ENCODE measurements at places on chromosomes 7 and 10. TPM values are rescaled to one million over a fixed set of nuclear protein-coding genes. Genes with fewer than 3 reads are reported as not detected.

MAPK8 gene
- total RNA-seq, result 42.3 TPM

CALD1 gene
- 213 TPM for total RNA-seq

COL28A1 gene
- 0.61 TPM for total RNA-seq

NME8 gene
- total RNA-seq, result 2.1 TPM

- peaks cover 6% of the 10 kb centered on the region for H3K36me3 ChIP-seq
- DNase-seq, result no peak
- H3K27me3 ChIP-seq, result no peaks in the 10 kb centered on the region
Observed at GRCh38 chr10:22246680-22247391, 29.0 kb upstream of the EBLN1 start.

DNA sequence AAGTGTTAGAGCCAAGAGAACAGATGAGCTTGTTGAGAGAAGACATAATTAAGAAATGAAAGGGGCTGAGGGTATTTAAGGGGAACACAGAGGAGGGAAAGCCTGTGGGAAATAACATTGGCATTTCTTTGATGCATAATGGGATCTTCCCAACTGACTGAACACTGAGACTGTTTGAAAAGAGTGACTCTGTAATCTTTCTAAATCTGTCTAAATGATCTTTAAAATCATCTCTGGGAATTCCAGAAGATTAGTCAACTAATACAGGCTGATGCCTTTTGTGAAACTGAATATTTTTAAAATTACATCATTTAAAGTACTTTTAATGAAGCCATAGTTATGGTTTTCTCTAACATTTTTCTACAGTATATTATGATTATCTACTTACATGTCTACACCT, 17.4 kb upstream of the SLC35G1 start:
- H3K27ac ChIP-seq, result no peak overlapping the region
- no peaks in the 10 kb centered on the region for H3K4me1 ChIP-seq
- no peak overlapping the region for H3K4me3 ChIP-seq
- H3K27me3 ChIP-seq, result no peaks in the 10 kb centered on the region
- no peak for DNase-seq

DNA sequence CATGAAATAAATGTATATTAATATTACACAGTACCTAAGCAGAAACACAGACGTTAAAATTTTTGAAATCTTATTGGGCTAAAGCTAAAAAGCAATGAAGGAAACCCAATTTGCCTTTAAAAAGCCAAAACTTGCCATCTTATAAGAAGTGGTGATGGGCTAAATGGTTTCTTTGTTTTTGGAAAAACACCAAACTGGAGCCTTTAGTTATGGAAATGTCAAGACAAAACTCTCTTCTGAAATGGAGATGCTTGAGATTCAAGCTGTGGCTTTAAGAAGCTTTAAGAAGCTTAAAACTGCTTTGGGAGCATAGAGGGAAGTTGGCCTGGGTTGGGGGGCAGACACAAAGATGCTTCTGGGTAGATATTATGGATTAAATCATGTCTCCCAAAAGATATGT, 277.0 kb downstream of the GFRA1 start:
- H3K27me3 ChIP-seq, result no peaks in the 10 kb centered on the region
- H3K36me3 ChIP-seq, result no peaks in the 10 kb centered on the region
- no peak overlapping the region for H3K4me3 ChIP-seq
- no peaks in the 10 kb centered on the region for H3K4me1 ChIP-seq
- no peak overlapping the region for H3K27ac ChIP-seq
- DNase-seq, result no peak

GRCh38 chr10:105697290-105697780, 1056.2 kb downstream of the SORCS3 start:
- no peak for DNase-seq
- H3K36me3 ChIP-seq, result no peaks in the 10 kb centered on the region
- H3K27ac ChIP-seq, result no peak overlapping the region
- no peaks in the 10 kb centered on the region for H3K27me3 ChIP-seq
- no peak overlapping the region for H3K4me3 ChIP-seq

DNA sequence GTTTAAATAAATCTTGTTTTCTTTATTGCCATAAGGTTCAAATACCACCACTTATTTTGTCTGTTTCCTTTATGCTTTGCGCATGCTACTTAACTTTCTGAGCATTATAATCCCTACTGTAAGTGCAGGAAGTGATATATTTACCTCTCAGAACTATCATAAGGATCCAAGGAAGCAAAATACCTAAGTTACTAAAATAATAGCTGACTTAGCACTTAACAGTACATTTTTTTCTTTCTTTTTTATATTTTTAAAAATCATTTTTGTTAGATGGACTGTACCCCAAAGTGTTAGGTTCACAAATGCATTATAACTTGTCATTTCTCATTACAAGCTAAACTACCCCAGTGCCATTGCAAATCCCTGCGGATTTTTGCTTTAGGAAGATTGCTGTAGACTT, 663.8 kb downstream of the SUGCT start:
- no peaks in the 10 kb centered on the region for H3K4me1 ChIP-seq
- H3K36me3 ChIP-seq, result no peaks in the 10 kb centered on the region
- H3K27ac ChIP-seq, result no peak overlapping the region
- H3K4me3 ChIP-seq, result no peak overlapping the region

- no peak overlapping the region for H3K4me3 ChIP-seq
- H3K27me3 ChIP-seq, result no peaks in the 10 kb centered on the region
Observed at GRCh38 chr10:110617425-110618229, 26.5 kb upstream of the RBM20 start.

DNA sequence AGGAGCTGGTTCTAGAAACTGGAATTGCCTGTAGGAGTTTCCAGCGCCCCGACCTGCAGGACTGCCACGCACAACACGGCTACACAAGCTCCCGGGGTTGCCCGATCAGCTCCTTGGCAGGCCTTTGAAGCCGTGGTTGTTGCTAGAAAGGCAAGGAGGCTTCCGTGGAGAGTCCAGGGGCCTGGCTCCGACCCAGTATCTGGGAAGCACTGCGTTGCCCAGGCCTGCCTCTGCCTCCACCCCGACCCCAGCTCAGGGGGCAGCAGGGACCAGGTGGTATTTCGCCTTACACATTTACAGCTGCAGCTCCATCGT, 54.4 kb downstream of the PROSER2 start:
- H3K4me1 ChIP-seq, result peaks cover 30% of the 10 kb centered on the region
- H3K27me3 ChIP-seq, result no peaks in the 10 kb centered on the region
- H3K4me3 ChIP-seq, result no peak overlapping the region
- H3K36me3 ChIP-seq, result no peaks in the 10 kb centered on the region
- no peak overlapping the region for H3K27ac ChIP-seq
- no peak for DNase-seq

GRCh38 chr10:27534161-27534700, 30.1 kb downstream of the RAB18 start:
- H3K4me3 ChIP-seq, result no peak overlapping the region
- H3K4me1 ChIP-seq, result peaks cover 6% of the 10 kb centered on the region
- no peaks in the 10 kb centered on the region for H3K27me3 ChIP-seq
- H3K27ac ChIP-seq, result no peak overlapping the region
- DNase-seq, result no peak
- peaks cover 43% of the 10 kb centered on the region for H3K36me3 ChIP-seq

DNA sequence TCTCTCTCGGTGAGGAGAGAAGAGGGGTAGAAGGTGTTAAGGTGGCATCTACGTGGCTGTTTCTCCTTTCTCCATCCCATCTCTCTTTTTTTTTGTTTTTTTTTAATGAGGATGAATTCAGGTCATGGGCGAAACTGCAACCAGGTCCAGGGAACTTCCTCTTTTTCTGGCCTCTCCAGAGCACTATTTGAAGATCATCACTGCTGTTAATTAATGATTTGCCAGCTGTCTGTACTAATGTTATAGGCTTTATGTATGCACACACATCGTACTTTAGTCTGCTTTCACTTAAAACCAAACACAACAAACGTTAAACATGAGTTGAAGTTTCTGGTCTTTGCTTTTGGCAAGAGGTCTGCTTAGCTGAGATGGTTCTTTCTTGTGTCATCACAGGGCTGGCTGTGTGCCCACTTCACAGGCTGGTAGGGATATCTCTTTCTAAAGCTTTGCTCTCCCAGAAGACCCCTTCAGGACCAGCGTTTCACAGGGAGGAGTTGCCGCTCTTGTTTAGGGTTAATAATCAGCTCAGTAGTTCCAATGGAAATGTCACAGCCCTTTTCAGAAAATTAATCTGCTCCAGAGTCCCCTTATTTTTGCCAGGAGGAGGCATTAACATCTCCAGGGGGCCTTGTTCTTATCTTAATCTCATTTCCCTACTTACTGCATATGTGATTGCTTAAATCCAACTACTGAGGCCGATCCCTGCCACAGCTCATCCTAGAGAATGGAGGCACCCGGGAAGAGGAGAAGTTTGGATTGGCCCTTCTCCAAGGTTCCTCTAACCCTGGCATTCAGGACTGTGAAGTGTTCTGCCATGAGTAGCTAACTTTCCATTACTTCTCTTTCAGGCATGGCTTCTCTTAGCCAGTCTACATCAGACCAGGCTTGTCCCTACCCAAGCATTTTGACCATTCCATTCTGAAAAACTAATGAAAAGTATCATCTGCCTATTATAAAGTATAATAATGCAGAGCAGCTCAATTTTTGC, 273.9 kb upstream of the NFE2L3 start:
- H3K36me3 ChIP-seq, result no peaks in the 10 kb centered on the region
- H3K27ac ChIP-seq, result no peak overlapping the region
- H3K4me3 ChIP-seq, result no peak overlapping the region
- no peaks in the 10 kb centered on the region for H3K4me1 ChIP-seq

- no peak overlapping the region for H3K4me3 ChIP-seq
- peaks cover 14% of the 10 kb centered on the region for H3K4me1 ChIP-seq
- no peaks in the 10 kb centered on the region for H3K27me3 ChIP-seq
- H3K36me3 ChIP-seq, result no peaks in the 10 kb centered on the region
- DNase-seq, result no peak
Observed at GRCh38 chr7:131370523-131370968, 42.9 kb downstream of the MKLN1 start.

GRCh38 chr7:22561895-22562593, 62.1 kb upstream of the STEAP1B start:
- DNase-seq, result no peak
- H3K36me3 ChIP-seq, result no peaks in the 10 kb centered on the region
- H3K27me3 ChIP-seq, result no peaks in the 10 kb centered on the region
- peaks cover 58% of the 10 kb centered on the region for H3K4me1 ChIP-seq
- H3K27ac ChIP-seq, result no peak overlapping the region
- no peak overlapping the region for H3K4me3 ChIP-seq

GRCh38 chr10:127426746-127427145, 122.4 kb upstream of the NPS start:
- H3K27me3 ChIP-seq, result no peaks in the 10 kb centered on the region
- DNase-seq, result no peak
- H3K4me1 ChIP-seq, result no peaks in the 10 kb centered on the region
- H3K4me3 ChIP-seq, result no peak overlapping the region
- peaks cover 37% of the 10 kb centered on the region for H3K36me3 ChIP-seq

DNA sequence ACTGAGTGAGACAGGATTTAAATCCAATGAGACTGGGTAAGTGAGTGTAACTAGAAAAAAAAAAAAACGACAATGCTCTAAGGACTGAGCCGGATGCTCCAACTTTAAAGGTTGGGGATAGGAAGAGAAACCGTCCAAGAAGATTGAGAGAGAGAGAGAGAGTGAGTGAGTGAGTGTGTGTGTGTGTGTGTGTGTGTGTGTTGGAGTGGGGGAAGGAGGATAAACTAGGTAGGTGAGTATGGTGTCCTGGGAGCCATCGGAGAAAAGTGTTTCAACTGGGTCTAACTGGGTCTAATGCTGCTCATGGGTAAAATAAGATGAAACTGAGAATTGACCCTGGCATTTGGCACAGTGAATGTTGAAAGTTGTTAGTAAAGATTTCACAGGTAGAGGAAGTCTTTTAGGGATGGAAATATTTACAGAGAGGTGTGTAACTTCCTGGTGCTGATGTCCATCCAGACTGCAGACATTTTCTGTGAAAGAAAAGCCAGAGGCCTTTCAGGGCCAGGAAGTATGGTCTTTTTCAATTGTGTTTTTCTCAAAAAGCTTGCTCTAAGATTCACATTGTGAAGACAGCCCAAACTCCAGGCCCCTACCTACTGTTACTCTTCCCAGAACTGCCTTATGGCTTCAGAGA, 14.2 kb downstream of the ENTPD1 start:
- no peak overlapping the region for H3K4me3 ChIP-seq
- no peak for DNase-seq
- peaks cover 11% of the 10 kb centered on the region for H3K4me1 ChIP-seq
- H3K27me3 ChIP-seq, result no peaks in the 10 kb centered on the region
- no peak overlapping the region for H3K27ac ChIP-seq
- no peaks in the 10 kb centered on the region for H3K36me3 ChIP-seq

DNA sequence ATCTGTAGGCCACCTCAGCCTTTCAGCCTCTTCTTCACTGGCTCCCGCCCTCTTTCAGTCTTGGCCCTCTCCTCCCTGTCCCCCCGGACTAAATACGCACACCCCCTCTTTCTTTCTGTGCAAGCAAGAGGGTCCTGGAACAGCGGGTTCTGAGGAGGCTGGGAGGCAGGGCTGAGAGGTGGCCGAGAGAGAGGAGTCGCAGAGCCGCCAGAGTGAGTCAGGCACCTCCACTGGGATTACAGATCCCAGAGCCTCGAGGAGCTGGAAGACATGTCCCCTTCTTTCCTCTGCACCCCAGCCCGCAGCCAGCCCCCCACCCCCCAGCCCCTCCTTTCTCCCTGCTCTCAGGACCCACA, 182 bp downstream of the CCDC136 start:
- no peak overlapping the region for H3K27ac ChIP-seq
- peaks cover 12% of the 10 kb centered on the region for H3K4me1 ChIP-seq
- DNase-seq, result no peak
- no peaks in the 10 kb centered on the region for H3K36me3 ChIP-seq

- H3K27ac ChIP-seq, result no peak overlapping the region
- H3K27me3 ChIP-seq, result no peaks in the 10 kb centered on the region
- no peak overlapping the region for H3K4me3 ChIP-seq
- H3K4me1 ChIP-seq, result no peaks in the 10 kb centered on the region
Observed at GRCh38 chr7:96033009-96033598, 260.8 kb downstream of the DYNC1I1 start.

DNA sequence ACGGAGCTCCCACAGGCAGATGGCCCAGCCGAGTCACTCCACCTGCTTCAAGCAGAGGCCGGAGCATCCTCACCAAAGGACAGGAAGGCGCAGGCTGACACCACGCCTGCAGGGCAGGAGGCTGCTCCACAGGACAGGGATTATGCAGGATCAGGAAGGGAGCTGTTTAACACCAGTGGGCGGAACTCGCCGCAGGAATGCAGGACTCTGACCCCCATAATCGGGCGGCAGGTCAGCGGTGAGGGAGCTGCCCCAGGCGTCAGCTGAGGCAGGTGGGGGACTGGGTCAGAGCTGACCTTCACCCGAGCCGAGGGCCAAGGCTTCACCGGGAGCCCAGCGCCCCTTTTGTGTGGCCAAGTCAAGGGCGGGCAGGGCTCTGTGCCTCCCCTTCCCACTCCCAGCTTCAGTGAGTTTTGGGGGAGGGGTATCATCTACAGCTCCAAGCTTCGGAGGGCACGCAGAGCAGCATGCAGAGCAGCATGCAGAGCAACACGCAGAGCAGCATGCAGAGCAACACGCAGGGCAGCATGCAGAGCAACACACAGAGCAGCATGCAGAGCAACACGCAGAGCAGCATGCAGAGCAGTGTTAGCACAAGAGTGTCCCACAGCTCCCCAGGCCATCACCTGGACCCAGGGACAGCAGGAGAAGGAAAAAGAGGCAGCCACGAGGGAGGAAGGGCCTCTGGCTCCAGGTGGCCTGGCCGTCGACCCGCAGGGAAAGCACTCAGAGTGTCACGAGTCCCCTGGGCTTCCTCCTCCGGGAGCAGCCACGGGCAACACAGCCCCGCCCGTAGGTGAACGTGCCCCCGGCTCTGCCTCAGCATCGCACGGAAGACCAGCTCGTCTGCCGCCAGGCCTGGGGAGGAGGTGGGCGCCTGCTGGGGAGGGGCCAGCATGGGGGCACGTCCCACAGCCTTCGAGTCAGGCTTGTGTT, 151.7 kb upstream of the PPP2R2D start:
- H3K36me3 ChIP-seq, result no peaks in the 10 kb centered on the region
- H3K27ac ChIP-seq, result no peak overlapping the region
- H3K4me3 ChIP-seq, result no peak overlapping the region
- peaks cover 15% of the 10 kb centered on the region for H3K27me3 ChIP-seq
- no peaks in the 10 kb centered on the region for H3K4me1 ChIP-seq

GRCh38 chr7:93414574-93414973, 159.9 kb downstream of the CALCR start:
- no peak overlapping the region for H3K4me3 ChIP-seq
- H3K36me3 ChIP-seq, result no peaks in the 10 kb centered on the region
- DNase-seq, result no peak
- H3K27ac ChIP-seq, result no peak overlapping the region
